Inflammatory macrophage treated with lipopolysaccharide for 1 hour (primary cell): ENCODE measurements at places on chromosomes 3 and 15.

GRCh38 chr15:42335074-42335473 lies 24.2 kb upstream of the CAPN3 start:
- DNase-seq, result no peak

DNA sequence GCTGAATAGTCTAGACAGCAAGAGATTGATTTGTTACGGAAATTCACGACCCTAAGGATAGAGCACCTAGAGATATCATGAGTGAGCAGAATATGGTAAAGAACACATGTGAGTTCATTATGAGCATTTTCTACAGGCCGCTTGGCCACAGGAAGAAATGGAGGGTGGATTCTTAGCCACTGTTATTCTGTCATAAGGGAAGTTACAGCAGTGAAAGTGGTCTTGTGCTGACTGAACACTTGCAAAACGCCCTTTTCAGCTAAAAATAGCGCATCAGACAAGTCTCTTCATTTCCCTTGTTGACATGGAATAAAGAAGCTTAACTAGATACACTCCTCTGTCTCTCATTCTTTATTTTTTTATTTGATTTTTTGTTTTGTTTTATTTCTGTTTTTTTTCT lies 19.8 kb downstream of the DGKG start:
- peak; percentile 82 for DNase-seq

GRCh38 chr15:94739639-94740038 lies 508.3 kb downstream of the MCTP2 start:
- DNase-seq, result no peak

DNA sequence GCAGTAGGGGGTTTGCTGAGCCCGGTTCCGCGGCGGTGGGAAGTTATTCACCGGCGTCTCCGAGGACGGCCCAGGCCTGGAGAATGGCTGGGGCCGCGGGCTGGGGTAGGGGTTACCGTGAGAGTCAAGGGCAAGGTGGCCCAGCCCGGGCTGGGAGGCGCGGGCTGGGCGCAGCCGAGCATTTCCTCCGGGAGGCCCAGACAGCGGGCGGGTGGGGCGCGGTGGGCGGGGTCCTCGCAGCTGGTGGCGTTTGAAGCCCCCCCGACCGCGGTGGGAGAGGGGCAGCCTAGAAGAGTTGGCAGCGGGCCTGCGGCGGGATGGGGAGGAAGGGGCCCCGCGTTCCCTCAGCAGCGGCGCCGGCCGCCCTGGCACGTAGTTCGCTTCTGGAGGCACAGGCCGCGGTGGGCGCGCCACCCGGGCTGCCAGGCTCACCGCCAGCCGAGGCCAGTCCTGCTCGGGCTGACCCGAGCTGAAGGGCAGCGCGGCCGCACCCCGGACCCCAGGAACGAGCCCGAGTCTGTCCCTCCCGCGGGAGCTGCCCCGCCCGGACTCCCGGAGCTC lies 960 bp upstream of the KLF13 start:
- DNase-seq, result no peak

- no peak for DNase-seq
Measured at GRCh38 chr15:70435872-70436271, 327.5 kb downstream of the UACA start.

GRCh38 chr3:129536374-129536667 lies 6.7 kb upstream of the H1-8 start:
- DNase-seq, result no peak

- DNase-seq, result no peak
Measured at GRCh38 chr15:39427705-39428104, 153.2 kb upstream of the THBS1 start.

DNA sequence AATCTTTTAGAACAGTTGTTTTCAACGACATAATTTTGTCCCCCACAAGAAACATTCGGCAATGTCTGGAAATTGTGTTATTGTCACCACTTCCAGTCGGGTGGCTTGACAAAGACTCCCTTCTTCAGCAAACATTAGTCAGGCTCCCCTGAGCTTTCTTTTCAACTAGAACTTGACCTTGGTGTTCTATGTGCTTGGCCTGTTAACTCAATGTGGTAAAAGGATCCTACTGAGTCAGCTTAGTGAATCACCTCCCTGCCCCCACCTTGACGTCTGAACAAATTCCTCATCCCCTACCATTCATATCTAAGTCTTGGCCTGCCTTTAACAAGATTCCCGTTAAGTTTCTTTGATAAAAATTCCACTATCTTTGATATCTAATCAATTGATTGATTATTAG lies 465.0 kb upstream of the ROBO1 start:
- DNase-seq, result no peak

DNA sequence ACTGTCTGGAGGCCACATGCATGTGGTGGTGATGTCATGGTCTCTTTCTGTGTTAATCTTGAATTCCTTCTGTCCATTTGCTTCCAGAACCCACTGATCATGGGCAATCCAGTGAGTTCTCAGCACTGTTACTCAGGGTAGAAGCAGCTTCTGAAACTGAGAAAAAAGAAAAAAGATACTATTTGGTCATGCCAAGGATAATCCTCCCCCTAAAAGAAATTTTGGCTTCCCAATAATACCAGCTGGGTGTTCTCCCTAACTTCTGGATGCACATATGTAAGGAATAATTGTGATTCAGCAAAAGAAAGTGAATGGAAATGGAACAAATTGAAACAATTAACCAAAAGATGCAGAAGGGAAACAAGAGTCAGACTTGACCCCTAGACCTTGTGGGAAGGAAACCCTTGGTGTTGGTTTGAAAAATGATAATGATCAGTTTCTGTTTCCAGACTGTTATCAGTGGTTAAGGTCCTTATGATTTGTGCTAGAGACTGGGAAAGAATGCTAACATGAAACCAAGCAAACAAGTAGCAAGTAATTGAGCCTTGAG lies 92.3 kb downstream of the RBMS3 start:
- DNase-seq, result no peak

DNA sequence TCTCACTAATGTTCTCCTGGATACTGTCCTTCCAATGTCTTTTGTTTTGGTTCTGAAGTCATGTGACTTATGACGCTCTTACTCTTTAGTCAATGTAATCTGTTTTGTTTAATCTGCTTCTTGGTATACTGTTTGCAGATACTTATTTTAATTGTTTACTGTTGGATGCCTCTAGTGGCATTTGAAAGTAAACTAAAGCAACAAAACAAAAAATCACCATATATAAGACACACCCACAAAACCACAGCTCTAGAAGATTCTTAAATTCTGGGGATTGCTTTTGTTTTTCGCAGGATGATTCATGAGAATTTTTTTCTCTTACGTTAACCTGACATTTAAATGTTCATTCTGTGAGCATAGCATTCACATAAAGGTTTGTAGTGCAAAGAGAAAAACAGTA lies 16.8 kb downstream of the SLC25A26 start:
- no peak for DNase-seq

DNA sequence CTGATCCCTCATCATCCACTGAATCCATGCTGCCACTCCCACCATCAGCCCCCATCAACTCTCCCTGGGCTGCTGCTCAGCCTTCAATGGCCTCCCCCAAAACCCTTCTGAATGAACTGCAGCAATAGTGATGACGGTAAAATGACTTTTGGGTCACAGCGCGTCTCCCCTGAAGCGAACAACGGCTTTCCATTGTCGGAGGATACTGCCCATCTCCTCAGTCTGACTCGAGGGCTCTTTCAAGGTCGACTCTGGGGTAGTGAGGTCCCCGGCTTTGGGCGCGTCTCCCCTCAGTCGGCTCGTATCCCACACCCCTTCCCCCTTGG lies 57.2 kb upstream of the ZBTB38 start:
- no peak for DNase-seq

DNA sequence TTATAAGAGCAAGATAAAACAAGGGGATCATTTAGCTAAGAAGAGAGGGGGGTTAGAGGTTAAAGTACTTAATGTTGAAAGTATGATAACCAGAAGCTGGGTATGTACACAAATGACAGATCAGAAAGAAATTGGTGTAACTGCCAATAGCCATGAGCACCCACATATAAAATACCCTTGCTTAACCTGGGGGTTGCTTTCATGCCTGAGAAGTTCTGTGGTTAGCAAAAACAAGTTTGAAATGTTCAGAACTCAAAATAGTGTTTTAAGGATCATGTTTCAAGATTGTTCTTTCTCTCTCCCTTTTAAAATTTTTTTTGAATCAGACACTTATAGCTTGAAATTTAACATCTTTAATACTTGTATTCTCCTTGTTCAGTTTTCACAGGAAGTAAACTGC lies 321.4 kb upstream of the GBE1 start:
- DNase-seq, result no peak

DNA sequence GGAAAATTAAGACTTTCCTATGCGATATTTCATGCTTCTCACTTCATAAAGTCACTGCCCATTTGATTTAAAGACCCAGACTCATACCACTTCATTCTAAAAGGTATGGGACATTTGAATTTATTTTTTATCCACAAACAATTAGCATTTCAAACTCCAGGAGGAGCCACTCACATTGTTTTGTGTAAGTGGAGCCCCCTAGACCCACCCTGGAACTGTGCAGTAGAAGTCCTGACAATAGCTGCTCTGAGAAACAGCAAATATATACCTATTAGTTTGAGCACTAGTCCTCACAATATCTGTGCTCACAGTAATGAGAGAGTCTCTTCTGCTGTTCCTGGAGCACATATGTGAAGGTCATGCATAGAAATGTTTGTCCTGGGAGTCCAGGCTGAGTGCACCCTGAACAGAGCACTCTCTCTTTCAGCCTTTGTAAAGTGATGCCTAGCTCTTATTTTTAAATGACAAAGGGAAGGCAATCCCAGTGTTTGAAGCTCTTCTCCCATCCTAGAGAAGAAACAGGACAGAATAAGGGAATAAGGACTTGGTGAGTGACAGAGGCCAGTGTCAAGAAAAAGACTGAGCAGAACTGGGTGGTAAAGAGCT lies 127.5 kb upstream of the STRIT1 start:
- DNase-seq, result no peak

DNA sequence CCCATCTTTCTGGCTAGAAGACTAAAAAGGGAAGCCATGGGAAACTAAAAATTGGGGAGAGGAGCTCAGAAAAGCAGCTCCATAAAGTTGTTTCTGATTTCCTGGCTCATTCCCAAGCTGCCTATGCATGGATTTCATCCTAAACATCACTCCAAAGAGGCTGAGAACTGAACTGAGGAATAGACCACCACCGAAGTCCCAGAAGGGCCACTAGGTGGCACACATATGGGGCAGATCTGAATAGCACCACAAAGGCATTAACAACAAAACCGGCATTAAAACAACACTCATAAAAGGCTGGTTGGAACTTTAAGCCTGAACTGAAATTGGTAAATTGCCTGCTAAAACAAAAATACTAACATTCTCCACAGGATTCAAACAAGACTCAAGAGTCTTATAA lies 106.3 kb downstream of the PLD1 start:
- DNase-seq, result peak; percentile 46

GRCh38 chr3:177596248-177596815 lies 399.1 kb upstream of the TBL1XR1 start:
- DNase-seq, result no peak

DNA sequence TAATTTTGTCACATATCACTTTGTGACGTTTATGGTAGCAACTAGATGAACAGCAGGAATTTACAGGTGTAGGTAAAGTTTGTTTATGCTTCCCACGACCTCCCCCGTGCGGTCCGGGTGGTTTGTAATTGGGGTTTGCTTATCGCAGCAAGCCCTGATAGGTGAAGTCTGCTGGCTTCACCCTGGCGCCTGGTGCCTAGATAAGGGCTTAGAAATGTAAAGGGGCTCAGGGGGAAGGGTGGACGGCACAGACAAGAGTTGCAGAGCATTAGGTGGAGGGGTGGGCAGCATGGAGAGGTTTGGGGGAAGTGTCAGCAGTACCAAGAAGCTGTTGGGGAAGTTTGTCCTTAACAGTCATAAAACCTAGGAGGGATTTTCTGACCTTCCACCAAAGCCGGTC lies 108.1 kb upstream of the RNF7 start:
- DNase-seq, result no peak

GRCh38 chr3:89173546-89173945 lies 66.1 kb downstream of the EPHA3 start:
- DNase-seq, result no peak

- DNase-seq, result no peak
Measured at GRCh38 chr15:47719730-47720129, 2.4 kb downstream of the SEMA6D start.

DNA sequence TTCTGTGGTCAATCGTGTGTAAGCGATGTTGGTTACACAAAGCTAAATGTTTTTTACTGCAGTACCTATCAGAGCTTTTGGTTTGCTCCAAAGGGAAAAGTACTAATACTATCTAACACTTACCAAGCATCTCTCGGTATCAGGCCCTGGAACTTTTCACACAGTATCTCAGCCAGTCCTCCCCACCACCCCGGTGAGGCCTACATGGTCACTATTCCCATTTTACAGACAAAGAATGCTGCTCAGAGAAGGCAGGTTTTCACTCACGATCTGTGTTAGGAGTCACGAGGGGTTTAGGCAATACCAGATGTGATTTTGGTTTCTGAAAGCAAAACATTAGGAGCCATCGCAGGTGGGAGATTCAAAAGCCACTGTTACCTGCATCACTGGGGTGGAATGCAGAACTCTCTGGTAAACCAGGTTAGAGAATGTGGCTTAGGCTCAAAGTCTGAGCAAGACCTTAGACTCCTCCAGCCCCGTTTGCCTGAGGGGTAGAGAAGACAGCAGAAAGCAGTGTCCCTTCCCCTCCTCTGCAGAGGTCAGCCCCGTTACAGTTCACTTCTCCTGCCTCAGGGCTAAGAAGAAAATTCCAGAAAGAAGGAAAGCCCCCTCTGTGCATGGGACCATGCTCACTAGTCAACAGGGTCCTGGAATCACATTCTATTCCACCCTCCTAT lies 57.2 kb downstream of the XXYLT1 start:
- DNase-seq, result no peak

DNA sequence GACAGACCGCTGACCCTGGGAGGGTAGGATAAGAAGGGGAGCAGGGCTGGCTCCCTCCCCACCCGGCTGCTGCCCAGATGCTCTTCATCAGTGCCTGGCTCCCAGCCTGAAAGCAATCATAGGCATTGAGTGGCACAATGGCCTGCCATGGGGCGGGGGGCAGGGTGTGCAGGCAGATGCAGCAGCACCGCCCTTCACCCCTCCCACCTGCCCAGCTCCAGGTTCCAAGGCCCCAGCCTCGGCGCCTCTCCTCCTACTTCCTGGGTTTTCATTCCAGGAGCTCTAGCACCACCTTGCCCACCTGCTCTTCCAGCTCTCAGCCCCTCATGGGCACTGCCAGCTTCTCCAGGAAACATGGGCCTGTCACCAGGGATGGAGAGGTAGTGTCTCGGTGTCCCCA lies 101.7 kb downstream of the MEGF11 start:
- DNase-seq, result no peak

- no peak for DNase-seq
Measured at GRCh38 chr3:59726279-59726678, 676.5 kb upstream of the CFAP20DC start.

GRCh38 chr3:125582707-125583106 lies 12.6 kb downstream of the OSBPL11 start:
- no peak for DNase-seq

DNA sequence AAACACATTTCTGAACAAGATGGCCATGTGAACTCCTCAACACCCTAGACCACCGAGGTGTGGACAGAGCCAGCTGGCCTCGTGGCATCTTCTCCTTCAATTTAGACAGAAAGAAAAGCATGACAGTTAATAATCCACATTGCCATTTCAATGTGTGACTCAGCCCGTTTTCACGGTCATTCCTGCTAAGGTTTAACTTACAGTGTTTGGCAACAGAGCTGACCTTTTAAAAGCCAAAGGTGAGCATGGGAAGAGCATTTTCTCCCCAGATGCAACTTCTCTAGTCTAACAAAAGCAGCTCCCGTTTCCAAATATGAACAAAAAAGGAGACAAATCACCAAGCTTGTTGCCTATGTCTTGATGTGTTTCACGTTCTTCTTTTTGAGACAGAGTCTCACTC lies 417.6 kb upstream of the WNT5A start:
- no peak for DNase-seq
